HT-29 (cell line): ENCODE measurements at places on chromosomes 2 and 18.

DNA sequence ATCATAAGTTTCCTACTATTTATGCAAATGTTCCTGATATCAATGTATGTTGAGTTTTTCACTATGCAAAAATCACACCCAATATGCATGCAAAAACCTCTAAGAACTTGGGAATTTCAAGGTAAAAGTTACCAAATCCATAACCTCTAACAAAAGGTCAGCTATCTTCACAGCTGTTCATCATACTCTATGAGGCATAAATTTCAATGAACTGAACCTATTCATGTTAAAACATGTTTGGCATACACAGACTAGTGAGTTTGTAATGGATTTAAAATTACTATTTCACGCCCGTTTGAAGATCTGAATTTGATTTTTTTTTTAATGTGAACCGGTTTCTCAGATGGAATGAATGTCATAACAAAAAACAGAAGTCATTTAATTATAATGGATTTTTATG is 100.2 kb downstream of the ATAD2B start:
- no peak for DNase-seq

DNA sequence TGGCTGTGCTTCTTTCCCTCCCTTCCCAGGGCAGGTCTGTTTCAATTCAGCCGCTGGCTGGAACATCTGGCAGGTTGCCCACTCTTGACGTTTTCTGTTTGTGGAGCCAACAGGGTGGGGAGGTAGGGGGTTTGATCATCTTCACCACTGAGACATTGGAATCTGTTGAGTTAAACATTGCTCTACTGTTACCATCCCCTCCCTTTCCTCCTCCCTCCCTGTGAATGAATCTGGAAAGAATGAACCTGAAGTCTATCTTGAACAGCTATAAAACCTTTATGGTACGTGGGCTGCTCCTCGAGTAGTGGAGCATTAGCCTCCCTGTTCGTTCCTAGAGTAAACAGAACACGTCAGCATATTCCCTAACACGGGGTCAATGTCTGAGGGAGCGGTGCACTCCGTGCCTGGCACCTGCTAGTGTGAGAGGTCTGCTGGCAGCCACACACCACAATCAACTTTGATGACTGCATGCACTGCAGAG is 249.9 kb upstream of the RBBP8 start:
- DNase-seq: peak; percentile 98

- DNase-seq: no peak
These were observed 2.3 kb downstream of the KCNE4 start for GRCh38 chr2:223054193-223054781.

DNA sequence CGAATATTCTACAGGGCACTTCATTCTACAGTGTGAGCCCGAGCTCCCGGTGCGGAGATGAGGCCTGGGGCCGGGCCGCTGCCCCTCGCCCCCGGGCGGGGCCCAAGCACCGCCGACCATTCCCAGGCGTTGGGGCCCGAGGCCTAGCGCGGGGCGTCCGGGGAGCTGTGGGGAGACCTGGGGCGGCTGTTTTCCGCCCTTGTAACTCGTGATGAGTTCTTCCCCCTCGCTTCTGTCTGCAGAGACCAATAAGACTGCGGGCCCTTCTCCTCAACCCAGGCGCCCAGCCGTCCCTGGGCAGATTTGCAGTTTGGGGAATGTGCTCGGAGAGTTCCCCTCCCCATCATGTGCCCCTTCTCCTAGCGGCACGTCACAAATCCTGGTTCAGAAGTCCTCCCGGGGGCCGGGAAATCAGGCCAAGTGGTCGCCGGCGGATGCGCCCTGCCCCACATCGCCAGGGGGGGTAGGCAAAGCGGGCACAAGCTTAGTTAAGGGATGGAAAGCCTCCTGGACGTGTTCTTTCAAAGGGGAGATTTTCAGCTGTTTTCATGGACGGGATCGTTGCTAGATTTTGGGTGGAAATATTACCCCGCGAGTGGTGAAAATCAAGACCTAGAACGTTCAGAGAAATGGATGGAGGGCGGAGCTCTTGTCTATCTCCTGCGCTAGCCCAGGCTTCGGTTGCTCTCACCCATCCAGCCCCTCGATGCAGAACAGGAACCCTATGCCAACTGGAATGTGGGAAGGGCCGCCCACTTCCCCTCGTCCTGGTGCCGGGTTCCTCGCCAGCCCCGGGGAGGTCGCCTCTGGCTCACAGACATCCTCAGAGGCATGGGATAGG is 18.8 kb upstream of the HAAO start:
- DNase-seq: no peak

- DNase-seq: no peak
These were observed 51.3 kb downstream of the LIPG start for GRCh38 chr18:49613141-49613640.

DNA sequence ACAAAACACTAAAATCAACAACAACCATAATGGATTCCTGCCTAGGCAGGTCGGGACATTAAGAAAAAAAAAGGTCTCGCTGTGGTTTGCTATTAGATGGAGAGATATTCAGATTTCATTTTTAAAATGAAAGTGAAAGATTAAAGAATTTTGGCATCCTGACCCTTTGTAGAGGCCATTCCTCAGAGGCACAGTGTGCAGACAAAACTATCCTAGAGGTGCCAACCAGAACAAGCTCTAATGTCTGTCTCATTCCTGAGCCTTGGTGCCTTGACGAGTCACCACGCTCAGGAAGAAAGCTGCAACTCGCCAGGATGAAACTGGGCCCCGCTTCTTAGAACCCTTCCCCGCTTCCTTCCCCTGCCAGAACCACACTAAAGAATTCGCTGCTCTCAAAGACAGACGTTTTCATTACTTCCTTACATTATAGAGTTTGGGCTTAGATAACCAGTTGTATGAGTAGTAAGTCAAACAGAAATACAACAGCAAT is 156.0 kb downstream of the TGIF1 start:
- peak; percentile 76 for DNase-seq

DNA sequence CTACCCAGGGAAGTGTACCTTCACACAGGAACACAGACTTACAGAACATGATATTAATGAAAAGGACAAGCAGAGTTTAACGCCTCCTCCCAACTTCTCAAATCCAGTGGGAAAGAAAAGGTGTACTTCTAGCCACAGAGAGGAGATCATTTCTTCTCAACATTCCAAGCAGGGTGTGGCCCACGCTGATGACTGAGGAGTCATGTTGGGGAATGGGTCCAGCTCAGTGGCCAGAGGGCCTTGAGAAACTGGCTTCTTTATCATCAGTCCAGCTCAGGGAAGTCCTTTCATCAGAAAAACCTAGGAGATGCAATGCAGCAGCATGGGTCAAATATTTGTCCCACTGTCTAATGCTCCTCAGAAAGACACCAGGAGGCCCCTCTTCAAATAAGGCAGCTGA is 63.0 kb downstream of the RBM43 start:
- no peak for DNase-seq

GRCh38 chr2:187271825-187272224 is 176.2 kb downstream of the CALCRL start:
- no peak for DNase-seq

DNA sequence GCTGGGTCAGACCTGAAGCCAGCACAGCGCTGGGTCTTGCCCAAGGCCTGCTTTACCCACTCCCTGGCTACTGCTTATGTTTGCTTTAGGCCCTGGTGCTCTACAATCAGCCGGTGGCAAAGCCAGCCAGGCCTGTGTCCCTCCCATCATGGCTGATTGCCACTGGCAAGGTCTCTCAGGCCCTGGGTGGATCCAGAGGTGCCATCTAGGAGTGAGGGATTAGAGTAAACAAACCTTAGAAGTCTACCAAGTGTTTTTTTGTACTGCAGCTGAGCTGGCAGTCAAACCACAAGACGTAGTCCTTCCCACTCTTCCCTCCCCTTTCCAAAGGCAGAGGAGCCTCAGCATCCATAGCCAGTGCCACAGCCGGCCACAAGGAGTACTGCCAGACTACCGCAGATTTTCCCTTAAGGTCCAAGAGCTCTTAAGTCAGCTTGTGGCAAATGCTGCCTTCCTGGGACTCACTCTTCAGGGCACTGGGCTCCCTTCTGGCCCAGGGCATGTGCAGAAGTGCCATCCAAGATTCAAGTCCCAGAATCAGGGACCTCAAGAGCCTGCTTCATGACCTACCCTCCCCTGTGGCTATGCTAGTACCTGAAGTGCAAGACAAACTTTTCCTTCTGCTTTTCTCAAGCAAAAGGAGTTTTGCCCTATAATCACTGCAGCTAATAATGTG is 20.0 kb downstream of the IL1RL2 start:
- DNase-seq: peak; percentile 87

GRCh38 chr2:151638191-151638933 is 95.9 kb downstream of the NEB start:
- peak; percentile 11 for DNase-seq

GRCh38 chr2:16201848-16202247 is 261.5 kb downstream of the MYCN start:
- no peak for DNase-seq

- DNase-seq: no peak
These were observed 154.2 kb downstream of the DSC3 start for GRCh38 chr18:30888344-30888743.

DNA sequence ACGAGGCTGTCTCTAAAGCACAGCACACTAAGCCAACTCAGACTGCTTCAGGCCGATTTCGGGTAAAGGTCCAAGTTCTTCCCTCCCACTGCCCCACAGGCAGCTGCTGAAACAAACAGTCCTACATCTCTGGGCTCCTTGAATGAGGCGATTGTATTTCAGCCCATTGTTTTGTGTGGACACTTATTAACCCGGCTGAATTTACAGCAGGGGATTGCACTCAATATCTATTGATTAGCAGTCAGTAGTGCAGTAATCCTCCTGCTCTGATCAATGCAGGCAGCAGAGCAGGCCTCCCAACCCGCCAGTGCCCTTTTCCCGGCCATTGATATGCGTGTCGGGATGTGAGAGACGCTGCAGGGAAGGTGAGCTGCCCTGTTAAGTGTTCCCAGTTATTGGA is 330.1 kb downstream of the CMPK2 start:
- no peak for DNase-seq

GRCh38 chr2:211181626-211182025 is 625.2 kb downstream of the CPS1 start:
- no peak for DNase-seq

DNA sequence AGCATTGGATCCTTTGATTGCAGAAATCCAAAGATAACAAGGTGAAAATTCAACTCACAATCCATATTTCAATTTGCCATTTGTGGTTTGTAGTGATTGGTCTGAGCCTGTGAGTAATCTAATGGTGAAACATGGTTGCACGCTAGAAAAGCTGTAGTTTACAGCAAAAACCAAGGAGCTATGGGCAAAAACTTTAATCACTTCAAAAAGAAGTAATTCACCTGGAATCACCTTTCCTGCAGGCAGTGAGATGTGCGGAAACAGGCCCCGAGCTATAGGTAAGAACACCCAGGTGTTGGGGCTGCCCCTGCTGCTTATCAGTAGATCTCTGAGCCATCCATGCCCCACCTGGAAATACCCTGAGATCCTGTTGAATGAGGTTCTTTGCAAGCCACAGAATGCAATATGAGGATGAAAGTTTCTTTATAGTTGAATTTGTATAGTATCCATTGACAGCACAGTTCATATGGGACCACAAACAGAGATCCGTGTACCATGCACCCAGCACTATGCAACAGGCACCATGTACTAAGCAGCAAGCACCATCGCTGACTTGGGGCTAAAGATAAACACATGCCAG is 208.2 kb downstream of the SPP2 start:
- peak; percentile 36 for DNase-seq

GRCh38 chr2:223853425-223853837 is 16.0 kb upstream of the AP1S3 start:
- no peak for DNase-seq

DNA sequence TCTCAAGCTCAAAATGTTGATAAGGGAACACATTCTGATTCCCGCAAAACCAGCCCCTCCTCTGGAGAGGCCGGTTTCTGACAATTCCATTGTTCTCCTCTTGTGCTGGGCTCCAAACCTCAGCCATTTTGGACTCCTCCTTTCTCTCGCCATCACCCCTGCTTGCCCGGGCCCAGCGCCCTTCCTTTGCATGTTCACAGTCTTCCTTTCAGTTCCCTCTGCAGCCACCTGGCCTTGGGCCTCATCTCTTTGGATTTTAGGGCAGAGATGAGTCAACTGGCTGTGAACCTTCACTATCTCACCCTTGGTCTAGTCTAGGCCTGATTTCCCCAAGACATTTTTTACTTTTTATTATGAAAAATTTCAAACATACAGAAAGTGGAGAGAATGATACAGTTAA is 155.9 kb upstream of the MAP3K20 start:
- no peak for DNase-seq

- DNase-seq: peak; percentile 80
These were observed 129.6 kb upstream of the SLC1A4 start for GRCh38 chr2:64859312-64860212.

DNA sequence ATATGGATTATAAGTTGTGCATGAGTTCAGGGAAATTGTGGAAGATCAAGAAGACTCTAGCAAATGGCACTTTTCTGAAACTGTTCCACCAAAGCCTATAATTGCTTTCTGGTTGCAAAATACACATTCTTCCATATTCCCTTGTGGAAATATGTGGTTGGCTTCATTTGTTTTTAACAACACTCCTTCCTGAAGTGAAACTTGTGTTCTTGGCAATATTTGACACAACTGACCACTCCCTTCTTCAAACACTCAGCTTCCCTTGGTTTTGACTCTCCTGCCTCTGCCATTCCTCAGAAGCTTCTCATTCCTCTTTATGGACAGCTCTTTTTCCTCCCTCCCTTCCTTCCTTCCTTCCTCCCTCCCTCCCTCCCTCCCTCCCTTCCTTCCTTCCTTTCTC is 192.3 kb downstream of the PMAIP1 start:
- DNase-seq: no peak

- no peak for DNase-seq
These were observed 160.1 kb downstream of the DYSF start for GRCh38 chr2:71613403-71613952.

GRCh38 chr2:51620796-51621195 is 588.9 kb upstream of the NRXN1 start:
- DNase-seq: no peak

DNA sequence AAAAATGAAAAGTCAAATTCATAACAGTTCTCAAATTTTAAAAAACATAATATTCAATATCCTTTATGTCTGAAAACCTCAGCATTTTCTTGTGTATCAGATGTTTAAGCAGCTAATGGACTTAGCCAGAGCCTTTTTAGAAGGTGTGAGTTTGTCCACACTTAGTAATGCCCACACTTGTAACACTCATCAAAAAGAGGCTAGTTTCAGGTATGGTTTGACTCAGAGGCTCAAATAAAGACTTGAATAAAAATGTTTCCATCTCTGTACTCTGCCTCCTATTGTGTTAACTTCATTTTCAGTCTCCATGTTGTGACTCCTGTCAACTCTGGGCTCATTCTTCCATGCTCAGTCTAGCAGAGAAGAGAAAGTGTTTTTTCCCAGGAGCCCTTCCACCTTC is 311.6 kb downstream of the IRS1 start:
- no peak for DNase-seq
